ENCODE measurements at places on chromosomes 11 and 22.

- no peak for DNase-seq
Measured at GRCh38 chr11:8834379-8834778, 76.6 kb upstream of the AKIP1 start.

GRCh38 chr11:93169950-93170561 lies 27.7 kb downstream of the SLC36A4 start:
- peak; percentile 55 for DNase-seq

DNA sequence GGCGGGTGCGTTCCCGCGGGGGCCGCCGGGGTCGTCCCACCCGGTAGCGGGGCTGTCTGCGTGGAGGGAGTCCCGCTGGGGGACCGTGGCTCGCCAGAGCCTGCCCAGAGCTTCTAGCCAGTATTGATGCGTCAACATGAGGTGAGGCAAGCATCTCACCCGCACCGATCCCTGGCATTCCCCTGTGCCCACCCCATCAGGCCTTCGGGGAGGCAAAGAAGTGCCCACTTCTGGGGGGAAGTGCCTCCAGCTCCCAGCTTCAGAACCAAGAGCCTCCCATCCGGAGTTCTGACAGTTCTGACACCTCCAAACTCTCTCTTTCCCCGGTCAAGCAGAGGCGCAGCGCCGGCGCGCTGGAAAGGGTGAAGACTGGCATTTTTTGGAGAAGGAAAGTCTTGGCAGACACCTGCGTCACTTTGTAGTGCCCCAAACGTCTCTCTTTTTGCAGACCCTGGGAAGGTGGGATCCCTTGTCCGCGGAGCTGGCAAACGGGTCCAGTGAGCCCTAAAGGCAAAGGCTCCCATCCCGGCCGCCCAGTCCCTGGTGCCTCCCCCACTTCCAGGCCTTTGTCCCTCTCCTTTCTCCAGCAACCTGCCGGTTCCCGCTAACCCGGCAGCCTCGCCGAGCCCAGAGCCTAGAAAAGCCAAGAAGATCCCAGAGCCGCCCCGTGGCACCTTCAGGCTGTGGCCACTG lies 3.2 kb upstream of the PAX6 start:
- no peak for DNase-seq

DNA sequence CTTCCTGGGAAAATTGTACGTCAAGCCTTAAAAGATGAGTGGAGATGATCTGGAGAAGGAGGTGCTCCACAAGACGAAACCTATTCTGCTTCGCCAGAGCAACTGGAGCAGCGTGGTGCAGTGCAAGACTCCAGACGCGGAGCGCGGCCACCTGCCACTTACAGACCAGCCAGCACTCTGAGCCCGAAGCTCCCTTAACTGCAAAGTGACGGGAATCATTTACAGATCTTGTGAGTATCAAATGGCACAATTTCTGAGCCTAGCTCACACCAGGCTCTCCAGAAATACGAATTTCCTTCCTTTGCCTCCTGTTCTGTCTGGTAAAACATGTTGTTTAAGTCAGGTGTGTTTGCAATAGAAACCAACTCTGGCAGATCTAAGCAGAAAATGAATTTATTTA lies 369.3 kb downstream of the CADM1 start:
- DNase-seq, result no peak

- no peak for DNase-seq
Measured at GRCh38 chr11:66277471-66278362, at the start of gene CNIH2. Gene CNIH2 (plus strand): TSS chr11:66278175. CDS start chr11:66278457, 282 bp downstream.

DNA sequence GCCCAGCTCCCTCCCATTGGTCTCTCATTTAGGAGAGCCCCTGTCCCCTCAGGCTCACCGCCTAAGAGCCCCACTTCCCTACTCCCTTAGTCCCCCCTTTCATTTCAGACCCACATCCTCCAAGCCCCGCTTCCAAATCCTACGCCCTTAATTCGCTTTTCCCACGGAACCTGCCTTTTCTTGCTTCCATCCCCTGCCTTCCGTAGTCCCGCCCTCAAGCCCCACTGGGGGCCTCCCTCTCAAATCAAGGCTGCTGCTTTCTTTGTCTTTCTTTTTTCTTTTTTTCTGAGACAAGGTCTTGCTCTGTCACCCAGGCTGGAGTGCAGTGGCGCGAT lies 396 bp downstream of the CCDC157 start:
- DNase-seq, result no peak

DNA sequence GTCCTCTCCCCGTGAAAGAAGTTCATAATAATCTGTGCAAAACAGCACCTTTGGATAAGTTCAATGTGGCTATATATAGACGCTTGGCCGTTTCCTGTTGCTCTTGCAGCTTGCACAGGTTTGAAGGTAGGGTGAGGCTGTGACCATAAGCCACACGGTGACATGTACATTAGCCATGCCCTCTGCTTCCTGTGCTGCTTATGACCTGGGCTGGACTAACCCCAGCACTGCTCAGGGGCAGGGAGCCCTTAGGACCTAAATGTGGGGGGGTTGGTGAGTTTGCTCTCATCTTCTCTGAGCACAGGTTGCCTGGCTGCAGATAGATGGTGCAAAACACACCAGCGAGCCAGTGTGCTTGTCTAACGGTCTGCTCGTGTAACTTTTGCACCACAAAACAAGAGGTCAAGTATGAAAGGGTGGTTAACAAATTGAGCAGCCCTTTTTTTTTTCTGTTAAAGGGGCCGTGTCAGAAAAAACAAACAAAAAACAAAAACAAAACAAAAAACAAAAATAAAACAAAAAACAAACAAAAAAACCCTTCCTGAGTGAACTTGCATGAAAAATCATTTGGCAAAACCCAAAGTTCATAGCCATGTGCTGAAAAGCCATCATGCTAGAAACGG lies 37.3 kb downstream of the FLI1 start:
- no peak for DNase-seq

- no peak for DNase-seq
Measured at GRCh38 chr11:22957786-22958185, 97.5 kb upstream of the CCDC179 start.

- no peak for DNase-seq
Measured at GRCh38 chr11:95337972-95338429, 107.0 kb upstream of the SESN3 start.

- DNase-seq, result no peak
Measured at GRCh38 chr11:63485777-63486176, 5.2 kb downstream of the PLAAT5 start.

GRCh38 chr22:40728731-40729189 lies 49.5 kb downstream of the MCHR1 start:
- peak; percentile 36 for DNase-seq

DNA sequence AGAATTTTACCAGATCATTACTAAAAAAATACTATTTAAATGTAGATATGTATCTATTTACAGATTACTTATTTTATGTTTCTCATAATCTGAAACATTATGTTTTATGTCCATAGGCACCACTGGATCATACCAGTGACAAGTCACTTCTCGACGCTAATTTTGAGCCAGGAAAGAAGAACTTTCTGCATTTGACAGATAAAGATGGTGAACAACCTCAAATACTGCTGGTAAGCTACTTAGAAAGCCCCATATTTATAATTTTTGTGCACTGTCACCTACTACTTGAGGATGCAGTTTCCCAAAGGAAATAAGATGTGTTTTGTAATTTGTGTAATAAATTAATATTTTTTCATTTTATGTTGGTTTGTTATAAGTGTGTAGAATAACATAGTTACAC lies 42.6 kb downstream of the USP47 start:
- DNase-seq, result no peak

GRCh38 chr11:126844789-126845188 lies 155.8 kb downstream of the KIRREL3 start:
- DNase-seq, result no peak
